Muscle of leg (tissue), 16 donors: ENCODE measurements at places on chromosomes 1 and 21.

GRCh38 chr1:5396593-5396992, 595.6 kb downstream of the NPHP4 start:
- no peak for DNase-seq

DNA sequence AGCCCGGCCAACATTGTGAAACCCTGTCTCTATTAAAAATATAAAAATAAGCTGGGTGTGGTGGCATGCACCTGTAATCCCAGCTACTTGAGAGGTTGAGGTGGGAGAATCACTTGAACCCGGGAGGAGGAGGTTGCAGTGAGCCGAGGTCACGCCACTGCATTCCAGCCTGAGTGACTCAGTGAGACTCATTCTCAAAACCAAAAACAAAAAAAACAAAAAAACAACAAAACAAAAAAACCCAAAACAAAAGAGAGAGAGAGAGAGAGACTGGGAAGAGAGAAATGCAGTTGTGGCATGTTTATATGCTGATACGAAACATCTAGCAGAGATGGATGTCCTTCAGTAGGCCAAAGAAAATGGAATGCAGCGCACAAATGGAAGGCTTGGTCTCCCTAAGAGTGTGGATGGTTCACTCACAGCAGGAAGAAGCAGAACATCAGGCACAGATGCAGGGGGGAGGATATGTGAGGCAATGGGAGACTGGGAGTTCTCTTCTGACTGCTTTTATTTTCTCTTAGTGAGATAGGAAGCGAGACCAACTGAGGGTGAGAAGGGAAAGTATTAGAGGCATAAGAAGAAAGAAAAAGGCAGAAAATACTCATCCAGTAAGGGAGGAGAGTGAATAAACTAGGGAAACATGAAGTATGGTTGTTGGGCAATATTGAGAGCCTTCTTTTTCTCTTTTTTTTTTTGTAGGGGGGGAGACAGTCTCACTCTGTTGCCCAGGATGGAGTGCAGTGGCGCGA, 16.0 kb downstream of the THEM4 start:
- no peak for DNase-seq

DNA sequence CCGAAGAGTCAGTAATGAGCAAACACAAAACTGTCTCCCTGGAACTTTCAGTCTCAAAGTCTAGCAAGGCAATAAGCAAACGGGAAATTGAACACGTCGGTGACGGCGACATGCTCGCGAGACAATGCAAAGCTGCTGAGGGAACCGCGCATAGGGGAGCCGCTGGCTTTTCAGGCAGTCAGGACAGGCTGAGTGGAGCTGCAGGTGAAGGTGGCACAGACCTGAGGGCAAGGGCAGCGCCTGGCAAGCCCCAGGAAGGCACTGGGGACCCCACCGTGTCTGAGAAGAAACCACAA, 4.9 kb downstream of the INTS11 start:
- DNase-seq: no peak

DNA sequence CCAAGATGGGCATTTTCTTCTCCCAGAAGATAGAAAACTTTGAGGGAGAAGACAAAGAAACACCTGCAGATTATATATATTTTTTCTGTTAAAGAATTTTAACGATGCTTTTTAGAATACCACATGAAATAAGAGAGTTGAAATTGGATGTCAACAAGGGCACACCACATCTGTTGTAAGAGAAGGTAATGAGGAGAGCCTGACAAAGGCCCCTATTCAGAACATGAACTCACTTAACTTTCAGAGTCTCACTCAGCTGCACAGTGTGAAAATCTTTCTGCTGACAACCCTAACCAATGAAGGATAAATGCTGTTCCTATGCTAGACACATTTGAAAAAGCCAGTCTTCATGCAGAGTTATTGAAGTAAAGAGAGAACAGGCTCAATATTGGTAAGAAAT, 7.3 kb downstream of the KRTAP22-2 start:
- no peak for DNase-seq

DNA sequence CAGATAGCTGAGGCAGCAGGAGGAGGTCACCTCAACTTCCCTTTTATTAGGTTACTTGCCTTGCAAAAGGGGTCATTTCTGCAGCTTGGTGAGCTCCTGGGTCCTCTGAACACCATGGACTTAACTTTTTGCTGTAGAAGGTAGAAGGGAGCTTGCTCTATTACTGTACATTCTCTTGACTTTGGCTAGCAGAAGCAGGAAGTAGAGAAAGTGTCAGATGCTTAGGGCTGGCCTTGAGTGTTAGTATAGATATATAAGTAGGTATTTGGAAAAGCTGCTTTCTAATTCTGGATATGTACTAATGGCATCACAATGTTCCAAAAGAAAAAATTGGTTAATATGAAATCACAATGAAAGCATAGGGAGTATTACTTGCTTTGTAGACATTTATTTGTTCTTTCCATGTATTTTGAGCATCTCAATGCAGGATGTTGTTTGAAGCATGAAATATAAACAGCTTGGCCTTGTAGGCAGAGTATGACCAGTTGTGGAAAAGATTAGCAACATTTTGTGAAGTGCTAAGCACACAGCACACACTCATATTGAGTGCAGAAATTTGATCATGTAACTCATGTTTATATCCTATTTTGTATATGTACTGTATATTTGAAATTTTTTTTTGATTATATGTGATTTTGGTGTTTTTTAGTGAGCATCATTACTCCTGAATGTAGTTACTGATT, 108.8 kb downstream of the DYRK1A start:
- no peak for DNase-seq

- DNase-seq: peak; percentile 36
Observed at GRCh38 chr1:31626223-31627207, 9.0 kb downstream of the HCRTR1 start.

- DNase-seq: no peak
Observed at GRCh38 chr1:93433407-93433961, 14.4 kb upstream of the FNBP1L start.
